T-cell (primary cell): ENCODE measurements at places on chromosomes 16 and 17.

DNA sequence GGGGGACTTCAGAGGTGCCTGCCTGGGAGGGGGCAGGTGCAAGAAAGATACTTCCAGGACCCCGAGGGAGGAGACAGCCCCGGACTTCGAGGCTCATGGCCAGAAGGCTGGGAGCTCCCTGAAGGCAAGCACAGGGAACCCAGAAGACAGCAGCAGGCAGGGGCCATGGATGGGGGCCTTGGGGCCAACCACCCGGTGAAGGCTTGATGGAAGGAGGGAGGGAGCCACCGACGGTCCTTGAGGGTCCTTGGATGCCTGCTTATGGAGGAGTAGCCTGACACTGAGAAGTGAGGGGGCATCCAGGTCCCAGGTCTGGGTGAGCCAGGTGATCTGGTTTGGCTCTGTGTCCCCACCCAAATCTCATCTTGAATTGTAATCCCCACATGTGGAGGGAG is 89.7 kb downstream of the SEC14L1 start:
- DNase-seq: no peak

DNA sequence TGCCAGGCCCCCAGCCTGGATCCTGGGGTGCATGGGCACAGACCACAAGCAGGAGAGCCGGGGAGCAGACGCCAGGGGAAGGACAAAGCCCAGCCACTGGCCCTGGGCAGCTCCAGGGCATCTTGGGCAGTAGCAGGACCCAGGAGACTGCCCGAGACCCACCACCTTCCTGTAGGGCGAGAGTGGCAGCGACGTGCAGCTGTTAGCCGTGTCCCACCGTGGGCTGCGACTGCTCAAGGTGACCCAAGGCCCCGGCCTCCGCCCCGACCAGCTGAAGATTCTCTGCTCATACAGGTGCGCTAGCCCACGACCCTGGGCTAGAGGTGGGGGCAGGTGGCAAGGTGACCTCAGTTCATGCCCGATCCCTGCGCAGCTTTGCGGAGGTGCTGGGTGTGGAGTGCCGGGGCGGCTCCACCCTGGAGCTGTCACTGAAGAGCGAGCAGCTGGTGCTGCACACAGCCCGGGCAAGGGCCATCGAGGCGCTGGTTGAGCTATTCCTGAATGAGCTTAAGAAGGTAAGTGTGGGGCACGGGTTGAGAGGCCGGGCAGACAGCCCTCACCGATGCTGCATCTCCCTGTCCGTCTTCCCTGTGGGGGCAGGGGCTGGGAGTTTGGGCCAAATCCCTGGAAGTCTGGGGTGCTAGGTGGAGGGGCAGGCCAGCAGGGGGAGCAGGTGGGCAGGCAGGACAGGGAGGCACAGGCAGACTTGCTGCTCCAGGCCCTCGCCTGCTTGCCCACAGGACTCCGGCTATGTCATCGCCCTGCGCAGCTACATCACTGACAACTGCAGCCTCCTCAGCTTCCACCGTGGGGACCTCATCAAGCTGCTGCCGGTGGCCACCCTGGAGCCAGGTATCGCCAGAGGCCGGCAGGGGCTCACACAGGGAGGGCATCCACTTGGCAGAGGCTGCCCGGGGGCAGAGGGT is 13.5 kb upstream of the SMIM5 start:
- DNase-seq: no peak

GRCh38 chr16:46607529-46607928 is 13.7 kb downstream of the SHCBP1 start:
- DNase-seq: no peak

DNA sequence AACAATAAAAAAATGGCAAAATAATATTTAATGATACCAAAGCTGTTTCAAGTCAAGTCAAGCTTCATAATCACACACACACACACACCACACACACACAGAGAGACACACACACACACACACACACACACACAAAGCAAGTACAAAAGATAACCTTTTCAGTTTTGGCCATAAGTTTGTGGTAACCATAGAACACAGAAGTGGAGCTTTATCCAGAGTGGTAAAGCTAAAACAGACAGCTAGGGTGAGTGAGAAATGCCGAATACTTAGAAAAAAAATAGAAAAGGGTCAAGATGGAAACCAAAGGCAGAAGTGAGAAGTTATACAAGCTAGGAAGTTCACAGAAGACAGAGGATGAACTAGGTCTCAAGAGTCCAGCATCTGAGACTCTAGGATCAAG is 79.0 kb downstream of the HS3ST3A1 start:
- no peak for DNase-seq

- no peak for DNase-seq
These were observed 12.6 kb downstream of the GRB7 start for GRCh38 chr17:39750131-39751015.

DNA sequence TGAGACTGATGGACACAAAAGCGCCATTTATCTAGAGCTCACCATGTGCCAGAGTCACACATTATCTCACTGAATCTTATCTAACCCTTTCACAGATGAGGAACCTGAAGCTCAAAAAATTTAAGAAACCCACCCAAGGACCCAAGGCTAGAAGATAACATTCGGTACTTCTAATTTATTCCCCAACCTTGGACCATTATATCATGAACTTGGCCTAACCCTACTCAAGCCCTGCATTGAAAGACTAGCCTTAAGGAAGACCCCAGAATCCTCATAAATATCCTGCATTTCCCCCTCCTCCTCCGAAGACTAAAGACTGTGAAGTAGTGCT is 548 bp upstream of the DYNC1LI2 start:
- no peak for DNase-seq

DNA sequence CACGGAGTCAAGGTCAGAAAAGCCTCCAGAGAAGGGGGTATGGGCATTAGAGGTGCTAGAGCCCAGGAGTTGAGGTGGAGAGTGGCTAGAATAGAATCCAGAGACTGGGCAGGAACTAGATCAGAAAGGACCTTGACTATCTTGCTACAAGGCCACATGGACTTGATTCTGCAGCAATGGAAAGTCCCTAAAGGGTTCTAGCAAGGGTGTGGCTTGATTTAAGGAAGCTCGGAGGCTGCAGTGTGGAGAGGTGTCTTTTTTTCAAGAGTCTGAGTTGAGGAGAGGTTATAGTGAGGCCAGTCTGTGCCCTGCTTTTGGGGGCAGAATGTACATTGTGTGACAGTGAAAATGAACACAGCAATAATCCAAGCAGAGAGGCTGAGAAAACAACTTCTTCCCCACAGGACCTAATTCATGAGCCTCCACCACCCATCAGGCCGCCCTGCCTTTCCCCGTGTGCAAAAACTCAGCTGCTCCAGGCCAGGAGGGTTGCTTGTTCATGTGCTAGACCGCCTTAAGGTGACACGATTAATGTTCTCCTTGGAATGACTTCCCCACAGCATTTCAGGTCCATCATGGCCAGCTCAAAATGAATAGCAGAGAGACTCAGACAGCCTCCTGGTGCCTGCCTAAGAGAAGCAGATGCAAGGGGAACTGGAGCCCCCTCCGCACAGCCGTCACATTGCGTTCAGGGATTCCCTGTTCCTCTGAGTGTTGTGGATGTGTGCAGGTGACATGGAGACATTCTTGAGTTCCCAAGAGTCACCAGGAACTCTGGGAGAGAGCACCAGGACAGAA is 8.7 kb upstream of the BEAN1 start:
- DNase-seq: no peak

DNA sequence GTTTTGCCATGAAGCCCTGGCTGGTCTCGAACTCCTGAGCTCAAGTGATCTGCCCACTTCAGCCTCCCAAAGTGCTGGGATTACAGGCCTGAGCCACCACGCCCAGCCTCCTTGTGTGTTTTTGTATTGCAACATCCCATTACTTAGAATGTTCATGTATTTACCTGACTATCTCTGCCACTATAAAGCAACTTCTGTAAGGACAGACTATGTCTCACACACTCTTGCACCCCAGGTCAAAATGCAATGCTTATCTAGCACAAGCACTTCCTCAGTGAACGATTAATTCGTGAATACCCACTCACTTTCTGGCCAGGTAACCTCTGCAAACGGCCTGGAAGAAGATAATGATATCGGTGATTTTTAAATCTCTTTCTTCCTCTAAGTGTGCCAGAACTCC is 82.6 kb downstream of the NDEL1 start:
- no peak for DNase-seq

GRCh38 chr17:43745541-43745940 is 13.1 kb downstream of the SOST start:
- DNase-seq: no peak

DNA sequence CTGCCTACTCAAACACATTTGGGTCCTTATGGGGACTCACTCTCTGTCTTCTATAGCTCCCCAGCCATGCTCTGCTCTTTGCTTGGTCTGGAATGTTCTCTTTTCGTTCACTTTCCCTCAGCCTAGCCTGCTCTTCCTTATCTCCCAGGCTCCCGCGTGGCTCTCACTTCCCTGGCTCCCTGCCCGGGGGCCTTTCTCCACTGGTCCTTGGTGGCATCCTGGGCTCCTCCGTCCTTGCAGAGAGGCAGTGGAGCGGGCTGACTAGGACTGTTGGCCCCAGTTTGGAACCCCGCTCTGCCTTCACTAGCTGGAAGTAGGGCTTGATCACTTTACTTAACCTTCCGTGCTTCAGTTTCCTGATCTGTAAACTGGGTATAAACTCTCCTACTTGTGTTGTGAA is 31.2 kb downstream of the SHISA6 start:
- no peak for DNase-seq

GRCh38 chr17:33197342-33197741 is 95.8 kb downstream of the ASIC2 start:
- DNase-seq: no peak

DNA sequence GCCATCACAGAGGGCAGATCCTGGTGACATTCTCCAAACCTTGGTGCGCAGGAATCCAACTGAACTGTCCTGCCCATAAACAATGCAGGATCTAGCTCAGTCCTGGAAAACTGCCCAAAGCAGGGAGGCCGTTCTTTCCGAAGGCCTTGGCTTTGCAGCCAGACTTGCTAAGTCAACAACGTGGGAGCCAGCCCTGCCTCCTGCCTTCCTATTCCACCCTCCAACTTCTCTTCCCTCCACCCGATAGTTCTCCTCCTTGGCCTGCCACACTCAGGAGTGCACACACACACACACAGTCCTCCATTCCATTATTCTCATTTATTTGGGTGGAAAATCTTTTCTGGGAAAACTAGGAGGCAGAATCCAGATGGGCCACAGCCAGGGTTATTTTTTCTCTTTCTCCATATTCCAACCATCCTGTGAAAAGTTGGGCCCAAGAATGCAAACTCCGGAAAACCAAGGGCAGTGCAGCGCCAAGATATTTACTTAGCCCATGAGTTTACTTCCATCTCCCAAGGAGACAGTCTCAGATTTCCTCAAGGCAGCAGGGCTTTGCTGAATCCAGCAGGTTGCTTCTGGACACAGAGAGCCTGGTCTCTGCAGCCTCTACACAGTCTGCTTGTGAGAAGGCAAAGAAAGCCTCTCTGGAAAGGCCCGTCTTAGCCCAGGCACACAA is 15.8 kb downstream of the COPRS start:
- no peak for DNase-seq

DNA sequence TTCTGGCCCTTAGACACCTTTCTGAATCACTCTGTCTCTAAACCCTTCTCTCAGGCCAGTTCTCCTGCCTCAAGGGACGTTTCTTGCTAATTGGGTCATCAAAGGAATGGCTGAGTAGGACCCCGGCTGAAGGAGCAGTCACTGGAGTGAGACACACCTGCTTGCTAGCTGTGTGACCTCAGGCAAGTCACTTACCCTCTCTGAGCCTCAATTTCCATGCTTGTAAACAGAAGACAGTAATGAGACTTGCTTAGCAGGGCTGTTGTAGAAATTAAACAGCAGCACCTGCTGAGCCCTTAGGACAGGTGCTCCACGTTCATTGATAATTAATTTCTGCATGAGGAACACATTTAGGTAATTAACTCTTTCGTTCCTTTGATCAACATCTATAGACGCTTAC is 6.8 kb downstream of the CIBAR2 start:
- no peak for DNase-seq
